Left lung (tissue), 14 donors: ENCODE measurements at places on chromosomes 2 and 18.
A peak's percentile ranks its signal among the peaks of the same experiment; 100 is the strongest.

- no peak for DNase-seq
Observed at GRCh38 chr2:16318051-16318450, 347.6 kb downstream of the CYRIA start.

DNA sequence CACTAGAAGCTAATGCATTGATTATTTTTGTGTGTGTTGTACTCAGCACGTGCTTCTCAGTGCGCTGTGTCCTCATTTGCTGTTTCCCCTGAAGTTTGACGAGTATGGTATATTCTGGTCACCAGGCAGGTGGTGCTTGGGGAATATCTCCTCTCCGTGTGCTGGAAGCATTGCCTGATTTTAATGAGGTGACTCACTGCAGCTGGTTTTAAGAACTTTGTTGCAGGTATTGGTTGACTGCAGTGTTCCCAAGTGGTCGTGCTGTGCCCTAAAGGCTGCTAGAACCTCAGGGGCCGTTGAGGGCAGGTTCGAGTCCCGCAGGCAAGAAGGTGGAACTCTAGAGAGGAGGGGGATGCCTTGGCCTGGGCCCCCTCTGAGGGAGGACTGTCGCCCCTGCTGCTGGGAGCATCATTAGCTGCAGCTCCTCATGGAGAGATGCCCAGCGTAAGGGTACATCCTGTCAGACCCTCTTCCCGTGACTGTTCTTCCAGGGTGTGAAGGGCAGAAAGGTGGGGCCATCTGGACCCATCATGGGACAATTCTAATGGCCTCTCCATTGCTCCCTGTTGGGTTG lies 82.6 kb downstream of the AGAP1 start:
- no peak for DNase-seq

- peak; percentile 86 for DNase-seq
Observed at GRCh38 chr2:96538487-96539214, 2.1 kb downstream of the ARID5A start.

GRCh38 chr2:201191132-201191875 lies 8.4 kb downstream of the CASP10 start:
- no peak for DNase-seq

- no peak for DNase-seq
Observed at GRCh38 chr2:75022516-75022915, 64.1 kb downstream of the POLE4 start.

DNA sequence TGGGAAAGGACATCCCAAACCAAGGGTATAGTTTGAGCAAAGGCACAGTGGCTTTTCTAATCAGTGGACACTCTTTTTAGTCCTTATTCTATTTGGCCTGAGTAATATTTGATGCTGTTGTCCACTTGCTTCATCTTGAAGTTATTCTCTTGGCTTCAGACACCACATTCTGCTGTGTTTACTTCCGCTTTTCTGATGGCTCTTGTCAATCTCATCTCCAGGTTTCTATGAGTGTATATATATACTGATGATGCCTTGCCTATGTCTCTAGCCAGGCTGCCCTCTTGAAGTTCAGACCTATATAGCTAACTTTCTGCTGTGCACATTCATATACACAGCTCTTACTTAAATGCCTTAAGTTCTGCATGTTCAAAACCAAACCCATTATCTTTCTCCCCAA lies 83.1 kb downstream of the EFEMP1 start:
- DNase-seq: no peak

DNA sequence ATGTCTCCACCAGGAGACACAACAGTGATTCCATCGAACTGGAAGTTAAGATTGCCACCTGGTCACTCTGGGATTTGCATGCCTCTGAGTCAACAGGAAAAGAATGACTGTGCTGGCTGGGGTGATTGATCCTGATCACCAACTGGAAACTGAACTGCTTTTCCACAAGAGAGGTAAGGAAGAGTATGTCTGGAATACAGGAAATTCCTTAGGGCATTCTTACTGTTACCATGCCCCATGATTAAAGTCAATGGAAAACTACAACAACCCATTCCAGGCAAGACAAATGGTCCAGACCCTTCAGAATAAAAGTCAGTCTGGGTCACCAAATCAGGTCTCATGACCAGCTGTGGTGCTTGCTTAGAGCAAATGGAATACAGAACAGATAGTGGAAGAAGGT lies 12.0 kb upstream of the DDX1 start:
- no peak for DNase-seq

- DNase-seq: no peak
Observed at GRCh38 chr2:20986024-20986939, 57.6 kb downstream of the APOB start.

DNA sequence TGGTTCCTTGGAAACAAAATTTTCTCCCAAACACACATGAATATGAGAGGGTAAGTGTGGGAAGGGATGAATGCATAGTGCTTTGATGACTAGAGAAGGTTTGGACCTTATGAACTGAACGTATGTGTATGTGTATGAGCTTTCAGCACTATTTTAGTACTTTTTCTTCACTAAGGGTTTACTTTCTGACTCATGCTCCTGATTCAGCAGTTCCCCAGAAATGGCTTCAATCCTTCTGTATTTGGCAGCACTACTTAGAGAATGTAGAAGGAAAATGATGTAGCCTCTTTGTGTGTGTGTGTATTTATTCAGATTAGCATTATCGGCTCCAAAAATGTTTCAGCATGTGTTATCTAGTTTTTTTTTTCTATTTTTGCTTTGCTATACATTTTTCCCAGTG lies 22.2 kb downstream of the KCNJ3 start:
- DNase-seq: no peak

DNA sequence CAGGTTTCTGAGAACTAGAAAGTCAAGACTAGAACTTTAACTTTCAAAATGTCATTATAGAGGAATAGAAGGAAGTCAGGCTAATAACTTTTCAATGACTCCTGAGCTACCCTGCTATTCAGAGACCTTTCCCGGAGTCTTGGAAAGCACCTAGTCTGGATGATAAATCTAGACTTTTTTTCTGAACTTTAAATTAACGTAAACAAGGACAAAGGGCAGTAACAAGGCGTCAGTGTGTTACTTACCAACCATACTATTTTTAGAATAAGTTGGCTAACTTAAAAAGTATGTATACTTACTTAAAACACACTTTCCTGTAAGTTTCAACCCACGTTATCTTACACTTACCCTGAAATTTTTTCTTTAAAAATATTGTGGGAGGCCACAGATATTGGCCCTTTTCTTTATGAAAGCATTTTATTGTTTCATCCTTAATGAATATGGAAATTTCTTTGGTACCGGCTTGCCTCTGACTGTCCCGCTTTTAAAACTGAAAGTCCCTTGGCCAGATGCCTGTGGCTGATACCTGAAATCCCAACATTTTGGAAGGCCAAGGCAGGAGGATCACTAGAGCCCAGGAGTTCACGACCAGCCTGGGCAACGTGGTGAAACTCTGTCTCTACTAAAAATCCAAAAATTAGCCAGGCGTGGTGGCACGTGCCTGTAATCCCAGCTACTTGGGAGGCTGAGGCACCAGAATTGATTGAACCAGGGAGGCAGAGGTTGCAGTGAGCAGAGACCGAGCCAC lies 9.7 kb downstream of the PMAIP1 start:
- no peak for DNase-seq

DNA sequence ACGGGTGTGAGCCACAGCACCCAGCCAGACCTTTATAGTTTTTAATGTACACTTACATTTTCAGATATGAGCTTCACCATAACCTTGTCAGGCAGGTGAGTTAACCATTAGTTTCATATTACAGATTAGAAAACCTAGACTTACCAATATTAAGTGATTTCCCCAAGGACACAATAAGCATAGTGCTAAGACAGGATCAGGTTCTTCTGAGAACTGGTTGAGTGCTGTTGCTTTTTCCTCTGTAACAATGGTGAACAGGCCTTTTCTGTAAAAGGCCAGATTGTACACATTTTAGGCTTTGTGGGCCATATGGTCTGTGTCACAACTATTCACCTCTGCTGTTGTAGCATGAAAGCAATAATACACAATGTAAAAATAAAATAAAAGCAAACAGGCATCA lies 332.0 kb downstream of the PIK3C3 start:
- no peak for DNase-seq

DNA sequence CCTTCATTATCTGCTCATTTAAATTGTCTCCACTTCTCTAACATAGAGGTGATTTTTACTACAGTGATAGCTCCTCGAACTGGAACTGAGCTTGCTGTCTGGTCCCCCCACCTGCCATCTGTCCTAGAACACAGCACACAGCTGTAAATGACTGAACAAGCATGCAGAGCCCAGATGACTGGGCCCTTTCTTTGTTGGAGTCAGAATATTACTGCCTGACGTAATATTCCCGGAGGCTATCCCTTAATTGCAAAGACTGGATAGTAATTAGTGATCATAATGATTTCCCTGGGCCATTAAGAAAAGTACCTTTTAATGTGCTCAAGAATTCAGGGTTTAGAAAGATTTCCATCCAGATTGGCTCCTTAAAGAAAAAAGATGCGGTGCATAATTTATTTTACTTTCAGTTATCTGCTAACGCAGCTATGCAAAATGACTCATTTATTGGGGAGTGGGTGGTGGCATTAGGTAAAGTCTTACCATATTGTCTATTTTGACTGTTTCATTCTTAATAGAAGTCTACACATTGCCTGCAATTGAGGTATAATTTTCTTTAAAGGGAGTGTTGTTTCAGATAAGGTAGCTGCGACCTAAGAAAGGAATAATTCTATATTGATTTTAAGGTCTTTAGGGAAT lies 84.4 kb downstream of the MAP4K4 start:
- no peak for DNase-seq

DNA sequence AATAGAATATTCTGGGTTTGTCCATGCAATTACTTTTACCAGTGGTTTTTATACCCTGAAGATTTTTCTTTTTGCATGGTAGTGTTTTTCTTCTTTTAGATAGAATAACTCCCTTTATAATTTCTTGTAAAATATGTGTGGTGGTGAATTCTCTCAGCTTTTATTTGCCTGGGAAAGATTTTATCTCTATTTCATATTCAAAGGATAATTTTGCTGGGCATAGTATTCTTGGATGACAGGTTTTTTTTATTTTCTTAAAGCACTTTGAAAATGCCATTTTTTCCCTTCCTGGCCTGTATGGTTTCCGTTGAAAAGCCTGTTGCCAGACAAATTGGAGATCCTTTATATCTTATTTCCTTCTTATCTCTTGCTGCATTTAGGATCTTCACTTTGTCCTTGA lies 113.5 kb downstream of the MYO3B start:
- no peak for DNase-seq

GRCh38 chr18:2091937-2092336 lies 479.4 kb downstream of the METTL4 start:
- no peak for DNase-seq

DNA sequence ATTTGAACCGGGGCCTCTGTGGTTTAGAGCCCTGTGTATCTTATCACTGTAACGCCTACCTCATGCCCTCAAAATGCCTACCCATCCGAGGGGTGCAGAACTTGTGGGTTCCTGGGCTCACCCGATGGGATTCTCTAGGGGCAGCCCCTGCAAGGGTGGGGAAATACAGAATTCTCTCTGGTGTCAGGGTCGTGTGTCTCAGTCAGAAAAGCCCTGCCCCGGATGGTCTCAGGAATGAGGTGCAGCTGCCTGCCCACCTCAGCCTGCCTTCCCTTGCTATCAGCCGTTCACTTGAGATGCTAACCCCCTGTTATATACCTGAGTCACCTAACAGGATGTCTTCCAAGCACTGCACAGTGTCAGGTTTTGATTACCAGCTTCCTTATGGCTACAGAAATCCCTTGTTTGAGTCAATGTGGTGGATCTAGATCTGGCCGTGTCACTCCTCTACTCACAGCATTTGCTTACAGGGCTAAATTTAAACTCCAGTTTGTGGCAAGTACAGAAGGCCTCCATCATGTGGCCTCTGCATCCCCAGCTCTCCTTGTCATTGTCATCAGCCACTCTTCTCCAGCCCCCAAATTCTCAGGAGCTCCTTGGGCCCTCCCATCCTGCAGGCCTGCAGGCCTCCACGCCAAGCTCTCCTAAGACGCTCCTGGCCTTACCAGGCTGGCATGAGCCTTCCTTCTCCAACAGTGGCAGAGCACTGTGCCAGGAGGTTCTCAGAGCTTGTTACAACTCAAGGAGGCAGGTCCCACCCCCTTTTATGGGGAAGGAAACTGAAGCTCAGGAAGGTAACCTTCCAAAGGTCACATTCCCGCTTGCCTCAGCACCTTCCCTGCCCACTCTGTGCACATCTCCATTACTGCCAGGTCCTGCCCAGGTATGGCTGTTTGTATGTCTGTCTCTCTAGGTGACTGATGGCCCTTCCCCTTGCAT lies 14.3 kb upstream of the MAP3K2 start:
- DNase-seq: no peak

DNA sequence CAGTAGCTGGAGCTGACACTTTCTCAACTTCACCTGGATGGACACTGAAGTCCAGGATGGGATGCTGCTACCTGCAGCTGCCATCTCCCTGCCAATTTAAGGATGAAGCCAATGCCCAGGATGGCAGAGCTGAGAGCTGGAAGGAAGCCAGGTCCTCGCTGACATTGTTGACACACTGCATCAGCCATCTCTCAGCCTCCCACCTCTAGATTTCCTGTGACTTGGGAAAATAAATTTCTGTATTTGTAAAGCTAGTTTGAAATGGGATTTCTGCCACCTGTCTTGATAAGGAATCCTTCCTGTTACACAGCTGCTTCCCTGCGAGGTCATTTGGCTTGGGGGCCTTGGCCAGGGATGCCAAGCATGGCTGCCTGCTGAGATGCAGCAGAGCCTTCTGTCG lies 43.5 kb downstream of the KCTD1 start:
- DNase-seq: no peak

GRCh38 chr2:23523373-23524260 lies 138.6 kb downstream of the KLHL29 start:
- no peak for DNase-seq

GRCh38 chr2:219959471-219959870 lies 332.0 kb downstream of the SLC4A3 start:
- DNase-seq: no peak

DNA sequence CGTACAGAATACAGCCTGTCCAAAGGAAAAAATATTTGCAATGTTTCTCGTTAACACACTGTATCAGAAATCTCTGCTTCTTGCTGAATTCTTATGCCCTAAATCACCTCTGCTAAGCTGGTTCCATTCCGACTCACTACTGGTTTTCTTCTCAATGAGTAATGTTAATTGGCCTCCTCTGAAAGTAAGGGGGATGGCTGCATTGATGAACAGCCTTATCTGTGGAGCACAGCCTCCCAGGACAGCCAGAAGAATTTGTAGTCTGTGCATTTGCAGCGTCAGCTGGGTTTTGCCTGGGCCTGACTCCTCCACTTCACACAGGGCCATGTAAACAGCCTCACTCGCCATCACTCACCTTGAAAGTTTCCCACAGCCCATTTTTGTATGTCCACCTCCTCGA lies 127.7 kb downstream of the RNF152 start:
- DNase-seq: no peak

GRCh38 chr2:221517696-221518151 lies 54.4 kb downstream of the EPHA4 start:
- DNase-seq: peak; percentile 84

GRCh38 chr2:106307860-106308259 lies 113.8 kb upstream of the UXS1 start:
- no peak for DNase-seq
